ENCODE measurements at places on chromosomes 2 and 18.
A peak's percentile ranks its signal among the peaks of the same experiment; 100 is the strongest.

GRCh38 chr2:158578703-158579330, 122.1 kb downstream of the PKP4 start:
- DNase-seq: no peak

- DNase-seq: no peak
These were observed 44.6 kb downstream of the IRS1 start for GRCh38 chr2:226754821-226755604.

GRCh38 chr2:218217360-218218267, 625 bp downstream of the ARPC2 start:
- DNase-seq: peak; percentile 45

DNA sequence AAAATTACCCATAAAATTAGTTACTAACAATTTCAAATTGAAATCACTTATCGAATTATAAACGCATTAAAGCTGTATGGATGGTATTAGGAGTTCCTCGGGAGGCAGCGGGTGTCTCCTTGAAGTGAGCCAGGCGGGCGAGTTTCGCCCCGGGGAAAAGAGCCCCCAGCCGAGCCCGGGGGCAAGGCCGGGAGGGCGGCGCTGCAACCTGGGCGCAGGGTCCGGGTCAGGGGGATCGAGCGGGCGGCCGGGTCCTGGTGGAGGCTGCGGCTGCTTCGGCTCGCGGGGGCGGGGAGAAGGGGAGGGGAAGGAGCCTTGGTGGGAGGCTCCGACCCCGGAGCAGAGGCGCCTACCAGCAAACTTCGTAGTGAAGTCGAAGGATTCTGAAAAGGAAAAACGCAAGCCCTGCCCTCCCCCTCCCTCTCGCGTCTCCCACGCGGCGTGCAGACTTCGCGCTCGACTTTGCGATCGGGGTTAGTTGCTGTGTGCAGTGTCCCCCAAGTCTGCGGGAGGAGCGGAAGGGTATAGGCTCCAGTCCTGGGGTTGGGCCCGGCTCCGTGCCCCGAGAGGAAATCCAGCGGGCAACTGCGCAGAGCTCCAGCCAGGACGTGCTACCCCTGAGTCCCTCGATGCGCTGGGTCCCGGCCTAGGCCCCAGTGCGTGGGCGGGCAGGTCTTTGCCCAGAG, 140.8 kb downstream of the MEIS1 start:
- DNase-seq: no peak

- no peak for DNase-seq
These were observed 6.1 kb downstream of the DCTN1 start for GRCh38 chr2:74373985-74374384.

- DNase-seq: peak; percentile 98
These were observed 8.1 kb downstream of the SMAD7 start for GRCh38 chr18:48942554-48943261.

DNA sequence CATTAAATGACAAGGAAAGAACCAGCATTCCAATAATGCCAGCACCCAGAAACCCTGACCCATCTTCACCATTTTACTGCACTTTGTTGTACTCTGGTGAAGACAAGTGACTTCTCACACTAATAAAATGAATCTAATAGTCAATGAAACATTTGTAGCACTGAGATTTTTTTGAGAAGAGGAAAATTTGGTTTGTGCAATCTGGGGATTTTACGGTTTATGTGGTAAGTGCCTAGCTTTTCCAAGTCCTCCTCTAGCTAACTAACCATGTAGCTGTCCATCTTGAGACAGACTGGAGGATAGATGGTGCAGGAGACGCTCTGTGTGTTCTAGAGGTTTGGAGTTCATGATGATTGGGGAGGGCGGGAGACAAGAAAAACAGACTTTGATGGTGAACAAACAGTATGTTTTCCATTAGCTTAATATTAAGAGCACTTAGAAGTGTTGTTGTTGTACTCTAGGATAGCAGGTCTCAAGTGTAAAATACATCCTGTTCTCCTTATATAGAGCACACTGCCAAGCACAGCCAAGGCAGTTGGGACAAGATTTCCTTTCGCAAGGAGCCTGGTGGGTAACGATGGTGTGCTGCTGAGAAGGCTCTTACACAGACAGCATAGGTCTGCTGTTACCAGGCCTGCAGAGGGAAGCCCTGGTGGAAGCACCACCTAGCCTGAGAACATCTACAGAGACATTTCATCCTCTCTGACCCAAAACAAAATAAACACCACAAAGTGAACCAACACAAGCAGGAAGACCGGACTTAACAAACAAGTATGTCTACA, 83.7 kb downstream of the BCL11A start:
- DNase-seq: no peak
